ENCODE measurements at places on chromosomes 1 and 21.

DNA sequence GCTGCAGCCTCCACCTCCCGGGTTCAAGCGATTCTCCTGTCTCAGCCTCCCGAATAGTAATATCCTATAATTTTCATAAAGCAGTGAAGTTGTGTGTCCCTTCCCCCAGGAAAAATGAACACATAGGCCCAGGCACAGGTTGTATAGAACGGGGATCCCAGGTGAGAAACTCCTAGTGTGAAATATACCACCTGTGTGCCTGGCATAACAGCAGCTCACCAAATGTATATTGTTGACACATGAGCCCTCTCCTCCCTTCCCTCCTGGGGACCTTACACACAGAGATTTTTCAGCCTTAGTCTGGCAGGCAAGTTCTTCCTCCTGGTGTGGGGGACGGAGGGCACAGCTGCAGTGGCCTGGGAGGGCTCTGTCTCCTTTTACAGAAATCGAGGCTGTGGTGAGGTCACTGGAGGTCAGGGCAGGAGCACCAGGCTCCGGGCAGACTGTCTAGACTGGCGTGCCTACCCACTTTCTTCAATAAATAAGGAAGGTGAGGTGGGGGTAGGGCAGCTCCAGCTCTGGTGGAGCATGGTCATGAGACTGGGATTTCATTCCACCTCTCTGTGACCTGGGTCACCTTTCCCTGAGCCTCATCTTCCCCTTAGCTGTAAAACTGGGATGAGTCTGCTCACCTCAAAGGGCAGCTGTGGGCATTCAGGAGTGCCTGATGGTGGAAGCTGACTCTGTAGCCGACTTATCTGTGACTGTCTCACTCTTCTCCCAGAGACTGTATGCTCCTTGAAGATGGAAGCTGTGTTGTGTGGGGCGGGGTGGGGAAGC lies 14.3 kb downstream of the RCC1 start:
- DNase-seq: no peak

DNA sequence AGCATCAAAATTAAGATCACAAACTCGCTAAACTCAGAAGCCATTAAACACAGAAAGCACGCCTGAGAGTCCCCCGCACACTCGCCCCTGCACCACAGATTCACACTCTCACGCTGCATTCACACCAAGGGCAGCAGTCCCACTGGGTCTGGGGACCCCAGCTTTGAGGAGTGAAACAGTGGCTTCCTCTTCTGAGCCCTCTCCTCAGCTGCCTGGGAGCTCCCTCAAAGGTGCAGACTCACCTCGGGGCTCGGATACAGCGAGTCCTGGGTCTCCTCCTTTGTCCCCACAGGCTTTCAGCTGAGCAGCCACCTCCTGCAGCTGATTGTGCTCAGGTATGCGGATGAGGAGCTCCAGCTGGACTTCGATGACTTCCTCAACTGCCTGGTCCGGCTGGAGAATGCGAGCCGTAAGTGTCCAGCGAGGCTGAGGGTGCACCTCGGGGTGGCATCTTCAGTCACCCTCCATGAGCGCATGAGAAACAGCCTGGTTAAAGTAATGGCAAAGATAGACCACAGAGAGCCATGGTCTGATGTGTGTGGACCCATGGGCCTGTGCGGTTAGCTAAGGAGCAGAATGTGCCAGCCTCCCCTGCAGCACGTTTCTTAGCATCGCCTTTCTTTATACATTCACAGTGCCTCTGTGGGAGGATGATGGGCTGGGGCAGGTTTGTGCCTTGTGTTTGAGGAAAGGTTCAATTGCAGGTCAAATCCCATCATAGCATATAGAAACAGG lies 47.9 kb downstream of the CAPN9 start:
- no peak for DNase-seq

DNA sequence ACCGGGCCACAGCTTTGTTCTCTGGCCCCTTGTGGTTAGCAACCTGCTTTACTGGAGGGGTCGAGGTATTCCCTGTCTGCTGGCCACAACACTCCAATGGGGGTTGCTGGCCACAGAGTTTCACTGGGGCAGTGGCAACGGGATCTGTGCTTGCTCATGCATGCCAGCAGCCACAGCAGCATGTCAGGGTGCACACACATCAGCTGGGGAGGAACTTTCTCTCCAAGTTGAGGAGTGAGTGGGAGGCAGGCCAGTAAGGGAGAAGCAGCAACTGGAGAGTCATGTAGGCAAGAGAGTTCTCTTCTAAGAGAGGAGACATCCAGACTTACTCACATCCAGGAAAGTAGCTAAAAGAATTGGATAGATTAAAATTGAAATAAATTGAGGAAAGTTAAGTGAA lies 38.0 kb downstream of the SAMD13 start:
- DNase-seq: no peak

DNA sequence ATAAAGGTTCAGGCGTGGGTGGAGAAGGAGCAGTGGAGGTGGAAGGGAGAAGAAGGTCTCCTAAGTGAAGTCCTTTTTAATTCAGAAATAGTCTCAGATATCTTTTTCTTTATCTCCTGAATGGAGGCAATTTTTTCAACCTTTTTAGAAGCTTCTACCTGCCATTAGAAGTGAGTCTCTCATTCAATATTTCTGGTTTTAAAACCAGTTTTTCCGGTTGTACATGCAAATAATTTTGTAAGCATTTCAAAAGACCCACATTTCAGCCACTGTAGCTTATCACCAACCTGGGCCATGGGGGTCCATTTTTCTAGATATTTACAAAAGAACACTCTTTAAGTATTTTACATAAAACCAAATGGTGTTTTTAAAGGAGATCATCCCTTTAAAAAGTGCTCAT lies 1280.2 kb downstream of the NCAM2 start:
- no peak for DNase-seq

- DNase-seq: no peak
These were observed 12.7 kb downstream of the TPM3 start for GRCh38 chr1:154178911-154179811.

DNA sequence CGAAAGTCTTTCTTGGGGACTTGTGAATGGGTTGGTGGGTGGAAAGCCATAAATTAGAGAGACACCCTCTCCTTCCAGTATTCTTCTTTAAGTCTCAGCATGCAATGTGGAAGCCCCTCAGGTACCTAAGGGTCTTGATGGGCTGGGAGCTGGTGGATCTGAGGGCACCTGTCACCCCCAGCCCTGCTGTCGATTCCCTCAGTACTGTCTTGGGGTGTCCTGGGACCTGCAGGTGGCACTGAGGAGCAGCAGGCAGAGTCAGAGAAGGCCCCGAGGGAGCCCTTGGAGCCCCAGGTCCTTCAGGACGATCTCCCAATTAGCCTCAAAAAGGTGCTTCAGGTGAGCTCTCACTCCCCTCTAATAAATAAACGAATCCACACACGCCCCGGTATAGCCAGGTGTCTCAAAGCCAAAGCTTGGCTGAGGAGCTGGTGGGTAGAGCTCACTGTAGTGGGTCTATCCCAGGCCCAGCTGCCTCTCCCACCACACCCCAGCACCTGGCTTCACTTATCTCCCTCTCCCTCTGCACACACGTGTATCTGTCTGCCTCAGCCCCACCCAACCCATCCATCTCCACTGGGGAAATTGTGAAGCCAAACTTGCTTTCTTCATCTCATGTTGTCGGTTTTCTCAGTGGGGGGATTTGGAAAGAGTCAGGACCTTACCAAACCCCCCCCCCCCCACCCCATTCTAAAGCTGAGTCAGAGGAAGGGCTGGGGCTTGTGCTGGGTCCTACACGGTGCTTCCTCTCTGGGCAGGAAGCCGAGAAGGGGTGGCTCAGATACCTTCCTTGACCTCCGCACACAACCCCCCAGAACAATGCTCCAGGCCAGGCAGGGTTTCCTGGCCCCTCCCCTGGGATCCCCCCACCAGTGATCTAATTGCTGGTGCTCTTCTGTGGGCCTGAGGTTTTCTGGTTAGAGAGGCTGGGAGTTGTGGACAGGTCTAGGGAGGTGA lies 1.6 kb downstream of the ADAM15 start:
- DNase-seq: no peak

DNA sequence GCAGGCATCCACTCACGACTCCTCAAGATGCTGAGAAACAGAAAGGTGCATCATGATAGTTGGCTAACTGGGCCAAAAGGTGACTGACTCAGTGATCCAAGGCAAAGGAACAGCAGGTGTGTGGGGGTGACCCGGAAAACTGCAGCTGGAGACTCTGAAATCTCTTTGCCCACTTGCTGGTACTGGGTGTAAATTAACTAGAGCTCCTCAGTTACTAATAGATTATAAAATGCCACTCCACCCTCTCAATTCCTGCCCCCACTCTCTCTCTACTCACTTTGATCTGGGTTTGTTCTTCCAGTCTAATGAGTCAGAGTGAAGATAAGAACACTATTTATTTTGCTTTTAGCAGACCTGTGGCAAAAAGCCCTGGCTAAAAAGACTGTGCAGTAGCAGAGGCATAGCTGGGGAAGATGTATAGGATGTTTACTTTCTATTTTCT lies 7.2 kb upstream of the PIGC start:
- no peak for DNase-seq

DNA sequence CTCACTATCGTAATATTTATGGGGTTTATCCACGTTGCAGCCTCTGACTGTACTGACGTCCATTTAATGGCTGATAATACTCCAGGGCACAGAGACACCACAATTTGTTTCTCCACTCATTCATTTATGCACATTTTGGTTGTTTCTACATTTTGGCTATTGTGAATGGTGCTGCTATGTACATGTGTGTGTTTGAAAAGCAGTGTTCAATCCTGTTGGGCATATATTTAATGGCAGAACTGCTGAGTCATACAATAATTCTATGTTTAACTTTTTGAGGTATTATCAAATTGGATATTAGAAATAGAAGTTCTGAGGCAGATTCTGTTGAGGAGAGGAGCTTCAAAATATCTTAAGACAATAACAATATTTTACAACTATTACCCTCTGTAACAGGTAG lies 39.0 kb upstream of the NADK start:
- DNase-seq: no peak

GRCh38 chr1:18879215-18879790 lies 19.8 kb upstream of the TAS1R2 start:
- no peak for DNase-seq

GRCh38 chr1:65409314-65409713 lies 11.2 kb upstream of the LEPR start:
- no peak for DNase-seq

DNA sequence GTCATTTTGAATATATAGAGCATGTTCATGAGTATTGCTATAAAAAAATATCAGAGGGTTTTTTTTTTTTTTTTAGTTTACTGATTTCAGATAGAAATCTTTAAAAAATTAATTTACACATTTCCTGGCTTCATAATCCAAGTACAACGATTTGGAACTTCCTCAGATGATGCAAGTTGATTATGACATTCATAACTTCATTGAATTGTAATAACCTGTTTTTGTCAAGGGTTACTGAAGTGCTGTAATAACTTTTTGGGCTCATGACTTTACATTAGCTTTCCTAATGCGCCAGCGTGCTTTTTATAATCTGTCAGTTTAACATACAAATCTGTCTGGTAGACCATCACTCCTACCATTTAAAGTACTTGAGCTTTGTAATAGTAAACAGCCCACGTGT lies 81.3 kb downstream of the SASS6 start:
- DNase-seq: no peak

GRCh38 chr1:223674119-223674890 lies 8.8 kb upstream of the CAPN8 start:
- DNase-seq: no peak

GRCh38 chr1:222420633-222421032 lies 127.3 kb downstream of the HHIPL2 start:
- no peak for DNase-seq

DNA sequence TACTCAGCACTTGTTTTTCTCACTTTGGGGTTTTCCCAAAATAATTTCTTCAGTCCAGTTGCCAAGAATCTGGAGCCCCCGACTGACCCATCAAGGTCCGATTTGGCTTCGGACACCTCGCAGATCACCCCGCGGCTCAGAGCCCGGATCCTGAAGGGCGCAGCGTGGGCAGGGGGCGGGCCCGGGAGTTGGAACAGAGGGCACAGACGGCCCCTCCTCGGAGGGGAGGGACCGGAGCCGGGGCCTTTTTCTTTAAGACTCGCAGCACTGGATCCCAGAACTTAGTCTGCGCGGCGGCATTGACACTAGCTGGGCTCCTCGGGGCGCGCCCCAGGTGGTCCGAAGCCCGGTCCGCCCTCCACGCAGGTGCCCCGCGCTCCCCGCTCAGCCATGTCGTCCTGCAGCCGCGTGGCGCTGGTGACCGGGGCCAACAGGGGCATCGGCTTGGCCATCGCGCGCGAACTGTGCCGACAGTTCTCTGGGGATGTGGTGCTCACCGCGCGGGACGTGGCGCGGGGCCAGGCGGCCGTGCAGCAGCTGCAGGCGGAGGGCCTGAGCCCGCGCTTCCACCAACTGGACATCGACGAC lies at the start of gene CBR3:
CBR3 (plus strand) TSS at position 277 of the 588 bp plus-strand sequence; CDS start at position 391, 114 bp downstream.
- peak; percentile 43 for DNase-seq

Data from activated CD4-positive, alpha-beta T cell treated with anti-CD3 and anti-CD28 coated beads, Interleukin-2, amount 50 U/mL, for 4 hours (primary cell).